ENCODE measurements at places on chromosomes 2 and 18.

DNA sequence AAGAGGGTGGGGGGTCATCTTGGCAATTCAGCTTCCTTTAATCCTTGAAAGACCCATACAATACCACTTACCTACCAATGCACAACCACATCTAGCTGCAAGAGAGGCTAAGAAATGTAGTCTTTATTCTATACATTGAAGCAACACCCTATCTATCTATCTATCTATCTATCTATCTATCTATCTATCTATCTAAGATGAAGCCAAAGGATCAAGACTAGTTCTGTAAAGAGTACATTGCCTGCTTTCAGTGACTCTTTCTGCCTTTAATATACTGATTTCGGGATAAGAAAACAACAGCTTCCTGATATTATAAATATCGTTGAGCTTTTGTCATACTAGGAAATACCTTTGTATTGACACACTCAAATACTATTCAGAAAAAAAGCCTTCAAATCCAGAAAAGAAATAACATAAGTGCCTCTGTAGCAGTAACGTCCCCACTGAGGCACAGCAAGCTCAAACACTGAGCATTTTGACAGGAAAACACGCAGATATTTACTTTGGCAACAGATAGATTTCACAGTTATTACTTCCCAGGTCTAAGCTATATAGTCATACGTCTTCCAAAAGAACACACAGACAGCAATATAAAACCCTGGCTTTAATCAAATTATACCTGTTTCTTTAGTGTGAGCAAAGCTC, 139.4 kb upstream of the SERTAD2 start:
- no peak for DNase-seq

DNA sequence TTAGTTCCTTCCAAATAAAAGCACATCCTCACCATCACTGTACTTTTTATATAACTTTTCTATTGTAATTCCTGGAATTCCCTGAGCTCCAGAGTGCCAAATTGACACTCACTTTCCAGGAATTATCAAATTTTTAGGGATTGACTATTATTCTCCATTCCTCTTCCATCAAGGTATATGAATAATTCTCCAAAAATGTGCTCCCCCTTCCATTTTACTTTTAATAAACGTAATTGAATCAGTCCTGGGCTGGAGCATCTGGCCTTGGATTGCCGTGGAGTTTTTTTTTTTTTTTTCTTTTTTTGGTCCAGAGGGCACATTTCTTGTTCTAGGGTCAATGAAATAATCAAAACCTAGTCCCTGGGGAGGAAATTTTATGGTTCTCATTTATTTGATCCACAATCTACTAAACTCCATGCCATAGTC, 304.3 kb downstream of the CDCA7 start:
- peak; percentile 38 for DNase-seq

- DNase-seq: peak; percentile 31
These were observed 206.2 kb downstream of the RTP5 start for GRCh38 chr2:242075696-242076095.

DNA sequence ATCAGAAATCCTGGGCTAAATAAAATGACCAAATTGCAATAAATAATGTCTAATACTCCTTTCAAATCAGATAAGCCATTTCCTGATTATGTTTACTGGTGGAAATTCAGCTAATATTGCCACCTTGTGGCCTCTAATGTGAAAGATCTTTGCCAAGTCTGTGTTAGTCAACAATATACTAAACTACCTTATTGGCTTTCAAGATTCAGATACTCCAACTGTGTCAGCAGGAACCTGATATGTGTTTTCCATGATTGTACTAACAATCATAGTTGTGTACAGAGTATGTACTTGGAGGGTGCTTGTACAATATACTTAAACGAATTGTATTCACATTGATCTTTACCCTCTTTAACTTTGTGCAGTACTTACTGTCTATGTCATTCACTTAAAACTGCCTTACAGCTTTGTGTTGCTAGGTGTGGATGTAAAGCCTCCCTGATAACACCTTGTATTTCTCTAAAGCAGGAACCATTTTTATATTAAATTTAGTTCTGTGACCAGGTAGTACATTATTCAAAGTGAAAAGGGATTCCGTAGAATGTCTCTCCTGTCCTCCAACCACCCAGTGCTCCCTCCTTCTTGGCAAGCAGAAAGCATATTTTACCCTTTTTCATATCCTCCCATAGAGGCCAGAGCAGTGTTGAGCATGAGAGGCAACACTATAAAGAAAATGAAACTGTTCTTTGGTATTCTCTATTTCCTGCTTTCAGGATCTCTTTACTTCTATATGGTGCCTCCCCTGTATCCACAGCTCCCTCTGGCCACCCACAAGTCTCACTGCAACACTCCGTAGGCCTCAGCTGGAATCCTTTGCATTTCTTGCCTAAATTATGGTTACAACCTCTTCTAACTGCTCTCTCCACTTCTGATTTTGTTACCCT, 75.2 kb upstream of the C2orf15 start:
- DNase-seq: peak; percentile 45

DNA sequence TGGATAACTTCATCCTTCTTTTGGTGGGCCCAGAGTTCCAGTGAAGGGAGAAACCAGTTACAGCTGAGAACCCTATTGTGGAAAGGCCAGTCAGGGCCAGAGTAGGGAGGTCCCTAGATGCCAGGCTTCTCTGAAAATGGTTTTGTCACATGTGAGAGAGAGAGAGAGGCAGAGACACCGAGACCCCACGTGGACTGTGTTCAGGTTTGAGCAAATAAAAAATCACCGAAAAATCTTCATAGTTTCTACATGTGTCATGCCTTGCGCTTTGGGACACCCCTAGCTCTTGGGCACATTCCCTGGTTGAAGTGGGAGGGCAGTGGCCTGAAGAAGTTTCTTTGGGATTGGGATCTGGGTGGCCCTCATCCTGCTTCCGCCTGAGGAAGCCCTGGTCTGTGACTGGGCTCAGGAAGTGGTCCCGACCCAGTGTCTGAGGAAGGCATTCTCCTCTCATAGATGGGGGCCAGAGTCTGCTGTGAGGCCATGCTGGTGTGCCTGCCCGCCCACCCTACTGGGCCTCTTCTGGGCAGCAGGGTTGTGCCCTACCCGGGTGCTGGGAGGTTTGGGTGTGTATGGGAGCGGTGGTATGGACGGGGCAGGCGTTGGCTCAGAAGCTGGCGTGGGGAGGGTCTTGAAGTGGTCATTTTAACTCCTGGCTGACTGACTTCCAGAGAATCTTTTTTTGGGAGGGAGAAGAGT, 16.1 kb downstream of the NCK2 start:
- DNase-seq: no peak

GRCh38 chr2:29691391-29691950, 229.9 kb downstream of the ALK start:
- DNase-seq: no peak

DNA sequence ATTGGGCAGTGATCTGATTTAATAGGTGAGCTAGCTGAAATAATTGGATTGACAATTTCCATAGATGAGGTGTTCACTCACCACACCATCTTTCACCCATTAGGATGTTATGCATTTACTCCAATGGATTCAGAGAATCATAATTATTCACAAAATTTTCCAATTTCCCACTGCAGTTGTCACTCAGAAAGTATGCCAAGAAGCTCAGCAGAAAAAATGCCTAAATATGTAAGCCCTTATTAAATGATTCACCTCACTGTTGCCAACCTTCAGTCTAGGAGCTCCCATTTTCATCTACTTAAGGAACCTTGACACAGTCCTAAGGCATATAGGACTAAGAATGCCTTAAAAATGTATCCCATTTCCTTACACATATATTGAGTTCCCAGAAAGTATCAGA, 94.3 kb downstream of the MBD2 start:
- no peak for DNase-seq

GRCh38 chr2:44102790-44103562, 65.7 kb upstream of the PPM1B start:
- no peak for DNase-seq

All from urothelium cell line (cell line).